SHP77 (cell line): ENCODE measurements at places on chromosomes 4 and X.

DNA sequence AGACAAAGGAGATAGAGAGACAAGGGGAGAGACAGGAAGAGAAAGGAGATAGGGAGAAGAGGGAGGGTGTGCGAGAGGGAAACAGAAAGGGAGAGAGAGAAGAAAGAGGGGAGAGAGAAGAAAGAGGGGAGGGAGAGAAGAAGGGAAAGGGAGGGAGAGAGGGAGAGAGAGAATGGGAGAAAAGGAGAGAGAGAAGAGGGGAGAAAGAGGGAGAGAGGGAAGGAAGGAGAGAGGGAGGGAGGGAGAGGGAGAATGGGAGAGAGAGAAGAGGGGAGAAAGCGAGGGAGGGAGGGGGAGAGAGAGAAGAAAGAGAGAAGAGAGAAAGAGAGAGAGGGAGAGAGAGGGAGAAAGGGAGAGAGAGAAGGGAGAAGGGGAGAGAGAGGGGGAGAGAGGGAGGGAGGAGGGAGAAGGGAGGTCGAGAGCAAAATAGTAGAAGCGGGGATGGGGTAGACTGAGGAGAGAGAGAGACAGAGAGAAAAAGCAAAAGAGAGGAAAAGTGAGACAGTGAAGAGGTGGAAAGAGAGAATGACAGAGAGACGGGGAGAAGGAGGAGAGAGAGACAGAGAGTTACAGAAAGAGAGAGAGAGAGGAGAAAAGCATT is 218.2 kb downstream of the DHRSX start:
- no peak for DNase-seq

- no peak for DNase-seq
Observed at GRCh38 chrX:7055386-7056137, 92.0 kb upstream of the STS start.

DNA sequence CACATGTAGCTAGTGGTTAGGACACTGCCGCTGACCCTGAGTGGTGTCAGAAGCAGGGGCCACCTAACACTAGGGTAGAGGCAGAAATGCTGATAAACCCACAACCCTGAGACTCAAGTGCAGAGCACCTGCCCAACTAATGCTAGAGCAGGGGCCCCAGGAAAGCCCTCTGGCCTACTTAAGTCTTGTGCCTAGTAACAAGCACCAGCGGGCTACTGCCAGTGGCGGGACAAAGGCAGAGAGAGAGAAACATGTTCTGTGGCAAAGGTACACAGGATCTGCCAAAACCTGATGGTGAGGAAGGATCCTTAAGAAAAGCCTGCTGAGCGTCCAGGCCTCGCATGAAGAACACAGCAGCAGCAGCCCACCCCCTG is 172.4 kb downstream of the PRDM5 start:
- DNase-seq, result no peak

- DNase-seq, result no peak
Observed at GRCh38 chrX:34503119-34503518, 154.0 kb downstream of the TMEM47 start.

- no peak for DNase-seq
Observed at GRCh38 chr4:23887989-23888388, 1.9 kb downstream of the PPARGC1A start.

DNA sequence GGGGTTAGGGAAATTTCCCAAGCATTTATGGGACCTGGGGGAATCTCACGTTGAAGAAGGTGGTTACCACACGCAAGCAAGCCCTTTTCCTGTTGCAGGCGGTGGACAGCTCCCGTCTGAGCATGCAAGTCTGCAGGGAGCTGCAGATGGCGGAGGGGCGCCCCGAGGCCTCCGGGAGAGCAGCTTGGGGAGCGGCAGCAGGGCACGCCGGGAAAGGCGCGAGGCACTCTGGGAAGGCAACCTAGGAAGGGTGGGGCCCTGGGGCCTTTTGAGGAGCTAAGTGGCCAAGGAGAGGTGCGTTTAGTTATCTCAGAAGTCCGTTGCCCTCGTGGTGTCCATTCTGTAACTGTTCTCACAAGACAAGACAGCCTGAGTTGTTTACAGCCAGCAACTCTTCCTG is 57.0 kb upstream of the SLC25A4 start:
- DNase-seq, result no peak

- DNase-seq, result no peak
Observed at GRCh38 chr4:40211224-40212185, 14.7 kb downstream of the RHOH start.

DNA sequence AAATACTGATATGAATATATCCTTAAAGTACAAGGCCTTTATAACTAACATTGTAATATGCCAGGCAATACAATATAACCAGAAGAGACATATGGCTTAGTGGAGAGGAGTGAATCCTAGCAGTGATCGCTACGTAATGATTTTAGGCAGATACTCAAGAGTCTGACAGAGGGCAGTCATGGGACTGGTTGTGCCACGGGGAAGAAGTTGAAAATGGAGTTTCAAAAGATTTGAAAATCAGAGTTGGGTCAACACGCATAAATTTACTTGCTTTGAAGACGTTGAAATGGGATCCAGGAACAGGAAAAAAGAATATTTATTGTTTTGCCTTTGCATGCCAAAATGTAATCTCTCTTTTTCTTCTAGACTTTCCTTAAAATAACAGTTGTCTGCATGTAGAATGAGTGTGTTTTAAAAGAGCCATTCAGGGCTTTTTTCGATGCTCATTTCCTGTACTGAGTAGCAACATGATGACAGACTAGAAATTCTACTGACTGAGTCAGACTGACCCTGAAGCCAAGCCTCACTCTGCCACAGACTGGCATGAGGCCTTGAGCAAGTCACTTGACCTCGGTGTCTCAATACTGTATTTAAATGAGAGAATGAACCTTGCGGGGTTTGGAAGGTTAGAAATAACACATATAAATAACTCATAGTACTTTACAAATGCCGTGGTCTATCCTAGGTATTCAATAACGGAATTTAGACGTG is 8.1 kb upstream of the SMS start:
- no peak for DNase-seq

- DNase-seq, result no peak
Observed at GRCh38 chrX:116449156-116449555, 12.8 kb downstream of the SLC6A14 start.

DNA sequence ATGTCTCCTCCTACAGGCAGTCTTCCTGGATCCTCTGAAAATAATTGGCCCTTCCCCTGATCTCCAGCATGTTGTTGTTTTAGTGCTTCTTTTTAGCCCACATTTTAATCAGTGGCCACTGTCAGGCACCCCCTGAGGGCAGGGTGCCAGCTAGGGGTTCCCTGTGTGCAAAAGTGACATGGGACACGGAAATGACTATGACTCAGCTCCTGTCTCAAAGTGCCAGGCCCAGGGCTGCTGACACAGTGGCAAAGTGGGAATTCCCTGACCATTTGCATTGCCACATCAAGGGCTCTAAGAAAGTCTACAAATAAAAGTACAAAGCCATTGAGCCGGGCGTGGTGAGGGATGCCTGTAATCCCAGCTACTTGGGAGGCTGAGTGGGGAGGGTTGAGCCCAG is 24.8 kb downstream of the HMX1 start:
- no peak for DNase-seq

- DNase-seq, result no peak
Observed at GRCh38 chr4:120317713-120318112, 251.1 kb upstream of the MAD2L1 start.

DNA sequence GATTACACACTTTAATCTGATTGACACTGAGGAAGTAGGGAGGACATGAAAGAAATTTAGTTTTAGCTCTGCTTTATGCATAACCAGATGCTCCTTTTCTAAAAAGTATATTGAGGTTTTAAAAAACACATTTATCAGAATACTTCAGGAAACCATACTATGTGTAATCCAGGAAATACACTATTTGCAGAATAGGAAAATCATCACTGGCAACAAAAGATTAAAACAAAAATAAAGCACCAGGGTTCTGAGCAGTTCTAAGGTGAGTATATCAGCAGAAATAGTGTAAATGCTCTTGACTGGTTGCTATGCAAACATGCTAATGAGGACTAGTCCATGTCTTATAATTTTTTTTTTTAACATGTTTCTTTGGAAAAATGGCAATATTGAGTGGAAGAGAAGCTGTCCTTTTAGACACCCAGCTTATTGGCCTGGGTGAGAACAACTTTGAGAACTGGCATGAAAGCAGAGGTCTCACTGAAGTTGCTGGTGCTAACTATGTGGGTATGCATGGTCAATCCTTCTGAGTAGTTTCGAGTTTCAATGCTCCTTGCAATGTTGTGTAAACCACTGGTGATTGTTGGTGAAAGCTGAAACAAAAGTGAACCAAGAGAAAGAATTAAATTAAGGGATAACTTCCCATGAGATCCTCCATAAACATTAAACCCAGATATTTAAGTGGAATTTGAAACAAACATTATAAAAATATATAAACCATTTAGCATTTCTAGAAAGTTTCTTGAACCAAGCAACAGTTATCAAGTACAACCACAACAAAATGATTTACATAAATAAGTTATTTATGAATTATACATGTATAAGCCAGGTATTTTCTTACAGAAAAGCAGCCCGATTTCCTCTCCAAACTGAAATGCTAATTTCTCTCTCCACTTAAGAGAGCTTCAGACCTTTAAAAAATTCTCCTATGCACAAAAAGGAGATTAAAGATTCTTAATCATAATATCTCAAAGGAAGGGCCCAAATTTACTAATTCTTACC is 20.4 kb upstream of the SCD5 start:
- no peak for DNase-seq

GRCh38 chr4:16617011-16617410 is 281.4 kb downstream of the LDB2 start:
- DNase-seq, result no peak

GRCh38 chrX:22674932-22675331 is 324.8 kb upstream of the DDX53 start:
- peak; percentile 17 for DNase-seq

DNA sequence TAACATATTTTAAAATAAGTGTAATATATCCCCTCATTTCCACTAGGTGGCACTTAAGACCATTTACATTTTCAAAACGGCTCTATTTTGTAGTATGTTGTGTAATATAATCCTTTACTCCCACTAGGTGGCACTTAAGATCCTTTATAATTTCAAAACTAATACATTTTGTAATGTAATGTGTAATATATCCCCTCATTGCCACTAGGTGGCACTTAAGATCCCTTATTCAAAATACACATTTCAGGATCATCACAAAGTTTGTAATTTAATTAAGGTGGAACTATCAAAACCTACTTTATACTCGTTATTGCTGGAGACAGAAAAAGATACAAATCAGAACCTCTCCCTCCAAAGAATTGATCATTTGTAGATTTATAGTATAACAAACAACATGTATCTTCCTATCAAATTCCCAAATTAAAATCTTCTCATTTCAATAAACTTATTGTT is 132.5 kb downstream of the ARHGAP6 start:
- peak; percentile 46 for DNase-seq

- no peak for DNase-seq
Observed at GRCh38 chr4:7169134-7169533, 23.2 kb upstream of the SORCS2 start.

- no peak for DNase-seq
Observed at GRCh38 chrX:143683486-143683885, 37.1 kb downstream of the SPANXN2 start.

DNA sequence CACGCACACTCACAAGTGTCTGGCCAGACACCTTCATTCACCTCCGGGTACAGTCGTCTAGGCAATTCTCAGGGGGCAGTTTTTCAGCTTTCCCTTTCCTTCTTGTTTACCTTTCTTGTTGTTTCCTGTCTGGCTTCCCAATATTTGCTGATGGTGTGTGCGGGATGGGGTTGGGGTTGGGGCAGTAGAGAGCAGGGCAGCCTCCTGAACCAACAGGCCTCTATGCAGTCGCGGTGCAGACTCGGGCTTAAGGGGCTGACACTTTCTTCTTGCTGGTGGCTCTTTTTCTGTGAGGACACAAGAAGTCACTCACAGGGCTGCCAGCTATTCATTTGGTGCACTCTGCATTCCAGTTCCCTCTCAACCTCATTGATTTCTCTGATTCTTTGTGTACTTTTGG is 56.4 kb downstream of the NBDY start:
- DNase-seq, result no peak

DNA sequence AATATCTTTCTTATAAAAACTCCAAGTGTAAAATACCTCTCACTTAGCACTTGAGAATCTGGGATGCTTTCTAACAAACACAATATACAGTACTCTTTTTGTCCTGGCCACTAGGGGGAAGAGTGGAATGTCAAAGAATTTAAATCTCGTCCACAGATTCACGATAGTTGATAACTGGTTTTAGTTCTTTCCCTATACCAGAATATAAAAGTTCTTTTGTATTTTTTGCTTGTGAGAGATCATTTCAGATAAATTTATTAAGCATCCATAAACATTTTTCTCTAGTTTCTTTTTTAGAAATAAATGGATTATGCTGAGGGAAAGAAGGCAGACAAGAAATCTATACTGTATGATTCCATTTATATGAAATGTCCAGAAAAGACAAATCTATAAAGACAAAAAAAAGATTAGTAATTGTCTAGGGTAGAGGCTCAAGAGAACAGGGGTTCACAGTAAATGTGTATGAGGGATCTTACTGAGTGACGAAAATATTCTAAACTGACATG is 50.4 kb downstream of the MGARP start:
- DNase-seq, result no peak

DNA sequence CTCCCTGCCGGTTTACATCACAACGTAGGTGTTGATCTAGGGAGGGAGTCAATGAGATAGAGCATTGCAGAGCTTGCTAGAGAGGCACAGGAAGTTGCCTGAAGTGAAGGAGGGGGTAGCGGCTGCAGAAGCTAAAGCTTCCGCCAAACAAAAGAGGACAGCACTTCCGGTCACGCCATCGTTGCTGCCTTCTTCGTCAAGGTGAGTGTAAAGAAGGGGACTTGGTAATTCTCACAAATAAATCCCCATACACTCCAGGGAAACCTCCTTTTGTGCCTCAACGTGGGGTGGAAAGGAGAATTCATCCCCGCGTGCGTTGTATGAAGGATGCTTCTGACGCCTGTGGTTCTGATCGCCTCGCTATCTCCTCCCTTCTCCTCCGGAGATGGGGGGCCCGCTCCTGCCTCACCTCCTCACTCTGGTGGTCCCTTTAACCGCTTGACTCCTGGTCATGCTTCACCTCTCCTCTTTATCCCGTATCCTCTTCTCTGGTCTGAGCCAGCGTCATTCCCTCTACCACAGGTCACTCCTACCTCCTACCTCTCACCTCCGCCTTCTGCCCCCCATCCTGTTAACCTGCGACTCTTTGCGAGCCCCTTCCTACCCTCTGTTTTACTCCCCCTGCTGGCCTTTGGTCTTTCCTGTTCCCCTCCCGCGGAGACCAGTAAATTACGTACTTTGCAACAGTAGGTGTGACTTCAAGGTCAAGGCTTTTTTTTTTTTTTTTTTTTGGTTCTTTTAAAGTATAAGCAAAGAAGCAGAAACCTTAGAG is 59.9 kb downstream of the GSPT2 start:
- DNase-seq, result peak; percentile 50

DNA sequence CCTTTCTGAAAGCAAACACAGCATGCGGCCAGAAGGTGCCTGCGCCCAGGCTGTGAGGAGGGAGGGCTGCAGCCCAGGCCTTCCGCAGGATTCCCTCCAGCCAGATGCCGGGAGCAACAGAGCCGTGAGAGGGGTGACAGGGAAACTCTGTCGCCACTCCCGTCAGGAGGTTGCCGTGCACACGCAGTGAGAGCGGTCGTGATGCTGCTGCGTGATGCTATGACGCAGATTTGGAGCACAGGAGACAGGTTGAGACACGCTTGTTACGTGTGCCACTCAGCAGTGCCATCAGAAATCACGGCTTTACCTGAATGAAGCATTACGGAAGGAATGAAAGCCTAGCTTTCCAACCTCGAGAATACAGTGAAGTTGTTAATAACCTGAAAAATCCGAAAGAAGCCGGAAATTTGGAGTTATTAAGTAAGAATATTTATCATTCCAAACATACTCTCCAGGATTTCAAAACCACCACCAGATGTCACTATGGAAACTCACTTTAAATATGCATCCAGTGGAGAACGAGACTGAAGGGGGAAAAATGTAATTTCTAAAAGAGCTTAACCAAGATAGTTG is 54.4 kb downstream of the FAT1 start:
- DNase-seq, result peak; percentile 78
